ENCODE measurements at places on chromosomes 1 and 21.
A peak's percentile ranks its signal among the peaks of the same experiment; 100 is the strongest.

GRCh38 chr1:217630711-217631591, at the start of the genes GPATCH2 and SPATA17:
Gene GPATCH2, minus strand, starts transcription at chr1:217631090. Its CDS starts 119 bp downstream, at chr1:217630971.
Gene SPATA17, plus strand, starts transcription at chr1:217631344. Its CDS starts 35 bp downstream, at chr1:217631379.
- peak; percentile 91 for DNase-seq

DNA sequence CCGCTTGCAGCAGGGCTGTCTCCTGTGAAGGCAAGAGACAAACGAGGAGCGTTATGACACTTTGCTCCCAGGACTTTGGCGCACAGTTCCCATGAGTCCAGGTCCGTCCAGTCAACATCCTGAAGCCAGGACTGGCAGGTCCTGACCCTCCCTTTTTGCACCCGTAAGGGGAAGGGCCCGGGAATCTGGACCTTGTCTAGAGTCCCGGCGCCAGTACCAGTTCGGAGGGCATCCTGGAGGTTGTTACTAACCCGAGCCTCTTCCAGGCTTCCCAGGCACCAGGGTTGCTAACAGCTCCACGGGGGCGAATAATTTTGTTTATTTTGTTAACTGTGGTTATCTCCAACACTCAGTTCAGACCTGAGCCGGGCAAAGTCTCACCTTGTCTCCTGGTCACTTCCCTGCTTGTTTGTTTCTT, 682 bp upstream of the RWDD3 start:
- no peak for DNase-seq

GRCh38 chr1:47983691-47984090, 13.5 kb downstream of the TRABD2B start:
- no peak for DNase-seq

DNA sequence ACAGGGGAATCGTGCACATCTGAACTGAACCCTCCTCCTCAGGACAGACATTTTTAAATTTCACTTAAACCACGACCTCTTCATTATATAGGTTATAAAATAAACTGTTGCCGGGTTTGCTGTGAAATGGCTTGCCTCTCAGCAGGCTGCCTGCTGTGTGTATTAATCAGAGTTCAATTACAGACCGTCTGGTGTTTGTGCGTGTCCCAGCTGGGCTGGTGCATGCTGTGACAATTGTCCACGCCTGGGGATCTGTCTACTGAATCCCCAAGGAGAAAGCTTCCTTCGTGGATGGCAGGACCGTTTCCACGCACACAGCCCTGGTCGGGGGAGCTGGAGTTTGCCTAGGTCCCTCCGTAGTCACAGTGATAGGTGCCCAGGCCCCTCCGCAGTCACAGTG, 13.4 kb upstream of the AGPAT3 start:
- DNase-seq = no peak

DNA sequence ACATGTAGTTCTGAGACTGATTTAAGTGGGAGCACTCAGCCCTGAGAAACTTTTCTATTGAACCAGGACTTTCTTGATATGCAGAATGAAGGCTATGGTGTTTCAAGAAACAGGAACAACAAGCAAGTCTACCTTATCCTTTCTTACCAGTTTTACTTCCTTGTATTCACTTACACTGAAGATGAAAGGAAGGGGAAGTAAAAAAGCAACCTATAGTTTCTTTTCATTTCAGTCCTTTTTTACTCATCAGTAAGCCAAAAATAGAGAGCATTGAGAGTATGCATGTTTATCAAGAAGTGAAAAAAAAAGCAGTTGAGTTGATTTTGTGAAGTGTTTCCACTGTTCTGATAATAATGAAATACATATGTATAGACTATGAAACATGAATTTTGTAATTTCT, 1010.3 kb downstream of the AMY1C start:
- DNase-seq = no peak

DNA sequence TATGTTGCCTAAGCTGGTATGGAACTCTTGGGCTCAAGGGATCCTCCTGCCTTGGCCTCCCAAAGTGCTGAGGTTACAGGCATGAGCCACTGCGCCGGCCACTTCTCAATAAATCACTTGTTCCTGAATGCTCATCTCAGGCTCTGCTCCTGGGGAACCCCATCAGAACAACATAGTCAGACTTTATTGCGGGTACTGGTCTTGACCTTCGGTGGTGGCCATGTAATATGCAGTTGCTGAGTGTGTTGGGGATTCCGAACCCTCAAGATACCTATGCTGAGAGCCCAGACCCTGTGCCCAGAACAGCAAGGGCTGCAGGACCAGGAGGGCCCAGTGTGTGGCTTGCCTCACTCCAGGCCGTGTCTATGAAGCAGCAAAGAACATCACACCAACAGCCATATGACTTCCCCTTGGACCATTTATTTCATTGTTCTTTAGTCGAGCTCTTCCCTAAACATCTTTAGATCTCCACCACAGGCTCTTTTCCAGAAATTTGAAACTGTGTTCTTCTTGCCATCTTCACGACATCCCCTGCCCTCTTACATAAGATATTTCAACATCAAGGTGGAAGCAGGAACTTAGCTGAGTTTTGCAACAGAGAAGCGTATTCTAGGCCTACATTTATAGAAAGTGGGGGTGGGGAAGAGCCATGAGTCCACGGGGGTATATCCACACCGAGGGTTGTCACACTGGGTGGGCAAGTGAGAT, 12.7 kb upstream of the SDHB start:
- DNase-seq = peak; percentile 94

DNA sequence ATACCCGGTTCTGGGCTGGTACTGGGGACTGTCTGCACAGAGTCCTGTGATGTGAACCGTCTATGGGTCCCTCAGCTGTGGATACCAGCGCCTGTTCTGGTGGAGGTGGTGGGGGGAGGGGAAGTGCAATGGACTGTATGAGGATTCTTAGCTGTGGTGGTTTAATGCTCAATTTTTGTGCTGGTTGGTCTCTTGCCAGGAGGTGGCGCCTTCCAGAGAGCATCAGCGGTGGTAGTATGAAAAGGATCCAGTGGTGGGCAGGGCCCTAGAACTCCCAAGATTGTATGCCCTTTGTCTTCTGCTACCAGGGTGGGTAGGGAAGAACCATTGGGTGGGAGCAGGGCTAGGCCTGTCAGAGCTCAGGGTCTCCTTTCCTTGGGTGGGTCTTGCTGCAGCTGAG, 89.4 kb upstream of the B3GALT2 start:
- DNase-seq = no peak

DNA sequence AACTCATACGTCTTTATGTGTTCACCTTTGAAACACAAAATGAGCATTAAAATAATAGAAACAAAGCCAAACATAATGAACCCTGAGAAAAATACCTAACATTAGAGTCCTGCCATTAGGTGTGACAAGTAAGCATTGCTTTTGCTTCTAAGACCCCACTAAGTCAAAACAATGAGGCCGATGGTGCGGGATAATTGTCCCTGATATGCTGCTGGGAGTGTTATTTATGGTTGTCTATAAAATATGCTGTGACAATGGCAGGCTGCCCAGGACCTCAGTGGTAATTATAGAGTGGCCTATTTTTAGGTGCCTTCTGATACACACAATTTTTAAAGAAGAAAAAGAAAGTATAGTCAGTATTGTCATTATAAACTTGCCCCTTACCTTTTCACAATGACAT, 1423.1 kb downstream of the AMY1C start:
- no peak for DNase-seq

DNA sequence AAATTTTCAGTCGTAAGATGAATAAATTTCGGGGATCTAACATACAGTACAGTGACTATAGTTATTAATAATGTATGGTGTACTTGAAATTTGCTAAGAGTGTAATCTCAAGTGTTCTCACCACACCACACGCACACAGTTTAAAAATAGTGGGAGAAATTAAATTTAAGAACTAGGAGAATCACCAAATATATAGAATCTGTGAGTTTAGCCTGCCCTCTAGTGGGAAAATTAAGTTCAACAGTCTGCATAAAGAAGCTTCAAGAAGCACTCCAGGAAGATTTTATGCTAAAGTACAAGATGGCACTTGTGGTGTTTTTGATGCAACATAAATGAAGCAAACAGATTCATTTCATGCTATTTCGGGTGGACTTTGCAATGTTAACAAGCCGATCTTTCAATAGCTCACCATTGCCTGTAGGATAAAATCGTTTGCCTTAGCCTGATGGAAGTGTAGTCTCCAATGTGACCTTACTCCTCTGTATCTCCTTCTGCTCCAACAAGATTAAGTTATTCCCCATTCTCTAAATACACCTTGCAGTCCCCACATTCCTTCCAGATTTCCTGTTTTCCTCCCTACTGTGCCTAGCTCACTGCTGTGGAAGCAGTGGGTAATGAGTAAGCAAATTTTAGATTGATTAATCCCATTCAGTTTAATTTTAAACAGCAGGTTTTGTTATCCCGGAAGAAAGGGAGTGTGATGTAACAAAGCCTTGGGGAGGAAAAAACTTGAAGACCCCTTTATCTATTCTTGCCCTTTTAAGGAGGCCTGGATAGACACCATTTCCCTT, 8.7 kb upstream of the PIK3C2B start:
- peak; percentile 77 for DNase-seq

DNA sequence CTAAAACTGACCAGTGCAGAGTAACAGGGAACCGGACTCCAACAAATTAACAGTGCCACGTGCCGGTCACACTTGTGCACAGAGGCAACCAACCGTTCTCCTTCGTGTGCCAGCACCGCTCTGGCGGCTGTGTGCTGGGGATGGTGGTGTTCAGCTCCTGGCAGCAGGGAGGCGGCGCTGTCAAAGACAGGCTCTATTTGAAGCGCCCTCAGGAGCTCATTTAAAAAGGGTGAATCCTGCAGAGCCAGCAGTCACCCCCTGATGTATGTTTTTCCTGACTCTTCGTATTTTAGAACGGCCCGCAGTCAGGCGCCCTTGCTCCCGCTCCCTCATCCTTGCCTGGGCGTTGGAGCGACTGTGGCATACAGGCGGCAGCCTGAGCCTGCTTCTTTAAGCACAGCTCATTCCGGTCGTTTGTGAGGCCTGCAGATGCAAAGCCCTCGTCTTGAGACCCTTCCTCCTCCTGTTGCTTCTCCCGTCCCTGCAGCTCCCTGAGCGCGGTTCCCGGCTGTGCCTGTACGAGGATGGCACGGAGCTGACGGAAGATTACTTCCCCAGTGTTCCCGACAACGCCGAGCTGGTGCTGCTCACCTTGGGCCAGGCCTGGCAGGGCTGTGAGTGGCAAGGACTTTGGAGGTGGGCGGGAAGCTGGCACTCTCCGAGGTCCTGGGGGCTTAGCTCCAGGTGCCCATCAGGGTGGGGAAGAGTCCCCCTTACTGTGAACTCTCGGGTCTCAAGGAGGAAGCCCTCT, 1.1 kb downstream of the DFFB start:
- DNase-seq = no peak

DNA sequence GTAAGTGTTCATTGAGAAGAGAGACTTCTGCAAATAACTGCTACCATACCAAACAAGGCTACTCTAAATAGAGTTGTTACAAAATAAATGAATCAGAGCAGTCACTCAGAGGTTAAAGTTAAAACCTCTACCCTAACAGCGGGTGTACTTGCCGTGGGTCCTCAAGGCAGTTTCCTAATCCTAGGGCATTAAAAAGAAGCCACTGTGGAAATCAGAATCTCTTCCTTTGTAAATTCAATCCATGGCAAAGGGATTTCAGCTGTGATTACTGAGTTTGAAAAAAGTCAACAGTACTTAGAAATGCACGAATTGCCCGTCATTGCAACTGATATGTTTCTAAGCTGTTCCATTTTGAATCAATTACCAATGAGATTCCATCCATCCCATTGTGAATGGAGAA, 13.5 kb downstream of the TBX15 start:
- no peak for DNase-seq

DNA sequence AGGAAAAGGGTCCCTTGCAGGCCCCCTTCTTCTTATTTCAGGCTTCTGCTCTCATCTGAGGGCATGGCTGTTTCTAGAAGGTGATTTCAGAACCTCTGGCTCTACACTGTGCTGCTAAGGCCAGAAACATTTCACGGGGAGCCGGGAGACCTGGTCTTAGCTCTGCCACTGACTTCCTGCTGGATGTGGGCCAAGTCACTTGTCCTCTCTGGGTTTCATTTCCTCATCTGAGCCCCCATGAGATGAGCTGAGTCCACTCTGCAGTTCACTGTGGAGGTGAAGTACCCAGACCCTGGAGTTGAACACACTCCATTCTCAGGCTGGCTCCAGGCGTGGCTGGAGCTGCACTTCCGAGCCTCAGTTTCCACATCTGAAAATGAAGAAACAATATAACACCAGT, 2.1 kb downstream of the PADI1 start:
- peak; percentile 29 for DNase-seq

DNA sequence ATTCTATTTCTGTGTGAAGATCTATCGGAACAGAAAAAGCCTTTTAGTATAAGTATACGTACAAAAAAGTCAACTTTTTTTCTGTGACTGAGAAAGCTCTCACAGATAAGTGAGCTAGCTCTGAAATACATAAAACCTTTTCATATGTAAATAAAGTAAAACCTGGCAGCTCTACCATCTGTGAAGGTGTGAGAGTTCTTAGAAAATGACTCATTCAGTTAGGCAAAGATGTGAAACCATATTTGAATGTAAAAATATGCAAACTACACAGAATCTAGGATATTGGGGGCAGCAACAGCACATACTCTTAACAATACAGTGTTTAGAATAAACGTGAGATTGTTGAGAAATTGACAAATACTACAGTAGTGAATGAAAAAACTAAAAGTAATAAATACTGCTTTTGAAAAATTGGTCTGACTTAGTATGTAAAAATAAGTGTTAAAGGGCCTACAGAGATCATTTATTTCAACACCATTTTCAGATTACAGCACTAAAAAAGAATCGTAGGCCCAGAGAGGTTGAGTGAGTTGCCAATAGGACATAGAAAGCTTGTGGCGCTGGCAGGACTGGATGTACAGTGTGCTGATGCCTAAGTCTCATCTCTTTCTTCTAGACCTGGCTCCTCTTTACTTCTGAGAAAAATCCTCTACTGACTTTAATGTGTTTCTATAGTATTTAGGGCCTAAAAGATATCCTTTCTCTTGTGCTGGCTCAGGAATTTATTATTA, 19.8 kb downstream of the ATP6V1G3 start:
- no peak for DNase-seq

DNA sequence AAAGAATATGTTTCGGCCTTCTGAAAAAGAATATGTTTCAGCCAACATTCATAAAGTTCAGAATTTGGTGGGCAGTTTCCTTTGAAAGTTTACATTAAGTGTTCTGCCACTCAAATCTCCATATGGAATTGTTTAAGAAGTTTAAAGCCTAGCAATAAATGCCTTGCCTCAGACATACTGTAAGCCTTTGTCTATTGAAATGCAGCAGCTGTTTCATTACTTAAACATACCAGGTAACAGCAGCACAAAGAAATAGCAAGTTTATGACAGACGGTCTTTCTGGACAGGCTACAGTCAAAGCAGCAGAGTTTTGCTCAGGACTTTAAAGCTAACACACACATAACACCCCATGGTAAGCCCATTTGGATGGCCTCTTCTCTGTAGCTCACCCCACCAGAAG, 38.5 kb upstream of the C1orf105 start:
- no peak for DNase-seq

DNA sequence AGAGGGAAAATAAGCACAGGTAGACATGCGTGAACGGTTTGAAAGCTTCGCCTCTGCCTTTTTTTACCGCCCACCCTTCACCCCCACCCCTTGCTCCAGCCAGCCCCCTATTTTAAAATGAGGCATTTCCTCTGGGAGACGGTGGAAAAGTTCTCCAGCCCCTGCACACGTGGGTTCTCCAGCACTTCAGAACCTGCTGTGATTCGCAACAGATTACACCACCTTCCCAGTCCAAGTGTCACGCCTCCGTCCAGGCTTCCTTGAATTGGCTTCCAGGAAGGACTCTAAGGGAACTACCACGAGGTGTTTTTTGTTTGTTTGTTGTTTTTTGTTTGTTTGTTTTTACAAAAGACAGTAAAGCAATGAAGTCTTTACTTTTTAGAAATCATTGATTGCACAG, 2.6 kb downstream of the LRRC7 start:
- DNase-seq = no peak
